ENCODE measurements at places on chromosomes 11 and 22.

GRCh38 chr22:48661984-48662383, 1165.7 kb downstream of the BRD1 start:
- DNase-seq = no peak

GRCh38 chr11:68863553-68864265, 22.0 kb upstream of the CPT1A start:
- DNase-seq = no peak

GRCh38 chr22:27213294-27213693, 555.9 kb downstream of the MIAT start:
- DNase-seq = no peak

- DNase-seq = no peak
Measured at GRCh38 chr22:26527574-26528465, 15.5 kb upstream of the TFIP11 start.

DNA sequence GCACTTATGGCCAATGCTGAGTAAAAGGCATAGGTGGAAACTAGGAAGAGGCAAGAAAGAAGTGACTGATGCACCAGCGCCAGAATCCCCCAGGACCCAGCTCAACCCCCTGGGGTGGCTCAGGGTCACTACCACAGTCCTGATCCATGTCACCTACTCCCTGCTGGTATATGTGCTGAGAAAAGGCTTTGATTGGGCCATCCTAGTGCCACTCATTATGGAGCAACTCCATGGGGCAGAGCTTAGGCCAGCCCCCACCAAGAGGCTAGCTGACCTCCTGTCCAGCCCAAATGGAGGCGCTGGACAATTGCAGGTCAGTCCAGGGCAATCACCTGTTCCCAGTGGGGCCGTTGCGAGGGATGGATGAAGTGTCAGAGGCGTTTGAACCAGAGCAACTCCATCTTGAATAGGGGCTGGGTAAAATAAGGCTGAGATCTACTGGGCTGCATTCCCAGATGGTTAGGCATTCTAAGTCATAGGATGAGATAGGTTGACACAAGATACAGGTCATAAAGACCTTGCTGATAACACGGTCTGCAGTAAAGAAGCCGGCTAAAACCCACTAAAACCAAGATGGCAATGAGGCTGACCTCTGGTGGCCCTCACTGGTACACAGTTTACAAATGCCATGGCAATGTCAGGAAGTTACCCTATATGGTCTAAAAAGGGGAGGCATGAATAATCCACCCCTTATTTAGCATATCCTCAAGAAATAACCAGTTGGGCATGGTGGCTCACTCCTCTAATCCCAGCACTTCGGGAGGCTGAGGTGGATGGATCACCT, 20.6 kb upstream of the DAGLA start:
- no peak for DNase-seq

- DNase-seq = no peak
Measured at GRCh38 chr11:102868339-102868738, 6.4 kb downstream of the MMP12 start.

DNA sequence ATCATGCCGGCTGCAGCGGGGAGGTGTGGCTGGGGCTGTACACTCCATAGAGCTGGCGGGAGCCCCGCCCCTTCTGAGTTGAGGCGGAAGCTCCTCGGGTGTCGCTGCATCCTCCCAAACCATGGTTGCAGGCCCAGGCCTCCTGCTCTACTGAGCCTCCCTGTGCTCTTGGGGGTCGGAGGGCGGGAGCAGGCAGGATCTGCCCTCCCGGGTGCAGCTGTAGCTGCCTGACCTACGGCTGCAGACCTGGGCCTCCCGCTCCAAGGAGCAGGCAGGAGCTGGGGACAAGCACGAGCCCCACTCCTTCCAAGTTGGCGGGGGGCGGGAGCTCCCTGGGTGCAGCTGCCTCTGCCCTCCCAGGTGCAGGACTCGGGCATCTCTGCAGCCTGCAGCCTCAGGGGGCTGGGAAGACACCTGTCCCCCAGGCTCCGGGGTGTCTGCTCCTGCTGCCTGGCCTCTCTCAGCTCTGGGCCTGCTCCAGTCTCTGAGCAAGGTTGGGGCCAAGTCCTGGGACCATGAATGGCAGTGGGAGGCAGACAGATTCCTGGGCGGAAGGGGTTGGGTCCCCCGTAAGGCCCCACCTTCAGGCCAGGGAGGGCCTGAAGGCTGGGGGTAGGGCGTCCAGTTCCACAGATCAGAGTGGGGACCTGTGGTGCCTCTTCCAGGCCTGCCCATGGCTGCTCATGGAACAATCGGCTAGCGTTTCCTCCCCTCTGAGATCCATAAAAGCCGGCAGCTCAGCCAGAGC, 46.4 kb upstream of the SC5D start:
- no peak for DNase-seq

GRCh38 chr11:65214212-65214845, 32.6 kb downstream of the CAPN1 start:
- no peak for DNase-seq

DNA sequence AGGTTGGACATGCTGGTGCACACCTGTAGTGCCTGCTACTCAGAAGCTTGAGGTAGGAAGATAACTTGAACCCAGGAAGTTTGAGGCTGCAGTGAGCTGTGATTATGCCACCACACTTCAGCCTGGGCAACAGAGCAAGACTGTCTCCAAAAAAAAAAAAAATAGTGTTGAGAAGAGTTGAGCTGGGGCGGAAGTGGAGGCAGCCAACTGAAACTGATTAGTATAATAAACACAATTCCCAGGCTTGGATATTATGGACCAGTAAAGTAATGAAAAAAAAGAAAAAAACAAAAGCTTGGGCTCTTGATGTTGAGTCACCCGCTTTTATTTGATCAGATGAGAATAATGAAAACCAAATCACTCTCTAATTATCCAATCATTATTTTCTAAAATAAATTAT, 21.0 kb downstream of the LDLRAD3 start:
- DNase-seq = no peak

DNA sequence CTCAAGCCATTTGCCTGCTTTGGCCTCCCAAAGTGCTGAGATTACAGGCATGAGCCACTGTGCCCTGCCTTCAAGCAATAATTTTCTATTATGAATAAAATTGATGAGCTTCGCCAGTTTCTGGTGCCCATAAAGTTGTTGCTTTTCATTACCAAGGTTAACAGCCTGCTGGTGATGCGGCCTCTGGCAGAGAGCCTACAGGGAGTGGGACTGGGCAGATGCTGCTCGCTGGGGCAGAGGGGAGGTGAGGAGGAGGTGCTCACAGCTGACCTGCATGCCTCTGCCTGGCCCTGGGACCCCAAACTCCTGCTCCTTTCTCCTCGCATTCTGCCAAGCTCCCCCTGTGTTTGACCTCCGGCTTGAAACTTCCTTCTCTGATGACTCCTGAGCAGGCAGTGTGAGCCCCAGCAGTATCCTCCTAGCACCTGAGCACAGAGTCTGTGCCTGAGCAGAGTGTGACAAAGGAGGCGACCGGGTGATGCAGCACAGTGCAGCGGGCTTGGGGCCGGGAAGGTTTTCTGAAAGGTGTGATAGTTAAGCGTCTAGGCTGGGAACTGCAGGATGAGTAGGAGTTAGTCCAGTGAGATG, 56.1 kb upstream of the B3GAT1 start:
- no peak for DNase-seq

DNA sequence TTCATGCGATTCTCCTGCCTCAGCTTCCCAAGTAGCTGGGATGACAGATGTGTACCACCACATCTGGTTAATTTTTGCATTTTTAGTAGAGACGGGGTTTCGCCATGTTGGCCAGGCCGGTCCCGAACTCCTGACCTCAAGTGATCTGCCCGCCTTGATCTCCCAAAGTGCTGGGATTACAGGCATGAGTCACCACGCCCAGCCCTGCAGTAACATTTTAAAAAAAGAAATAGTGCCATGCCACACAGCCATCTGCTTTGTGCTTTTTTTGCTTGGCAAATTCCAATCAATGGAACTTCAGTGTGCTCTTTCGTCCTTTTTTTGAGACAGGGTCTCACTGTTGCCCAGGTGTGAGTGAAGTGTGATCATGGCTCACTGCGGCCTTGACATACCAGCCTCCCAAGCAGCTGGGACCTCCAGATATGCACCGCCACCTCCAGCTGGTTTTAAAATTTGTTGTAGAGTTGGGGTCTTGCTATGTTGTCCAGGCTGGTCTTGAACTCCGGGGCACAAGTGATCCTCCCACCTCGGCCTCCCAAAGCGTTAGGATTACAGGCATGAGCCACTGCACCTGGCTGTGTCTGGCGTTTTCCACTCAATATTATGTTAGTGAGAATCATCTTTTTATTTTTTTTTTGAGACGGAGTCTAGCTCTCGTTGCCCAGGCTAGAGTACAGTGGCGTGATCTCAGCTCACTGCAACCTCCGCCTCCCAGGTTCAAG, 1.8 kb upstream of the CHADL start:
- no peak for DNase-seq

- no peak for DNase-seq
Measured at GRCh38 chr11:118652681-118653181, 26.7 kb downstream of the TREH start.

Measured in thymus (tissue), 14 donors.